Endodermal cell (in vitro differentiated cells): ENCODE measurements at places on chromosomes 5 and 9. TPM values are rescaled to one million over a fixed set of nuclear protein-coding genes. Genes with fewer than 3 reads are reported as not detected.

GRCh38 chr9:101093620-101094019, 65.1 kb downstream of the PLPPR1 start:
- no peak for DNase-seq

The SYK gene
- 2.5 and 2.7 TPM in 2 replicates for total RNA-seq

GRCh38 chr9:133170716-133171115, 7.0 kb upstream of the GBGT1 start:
- DNase-seq: no peak

The REEP2 gene
- 26.6 to 28.1 TPM (median 26.9 TPM) in 3 replicates for total RNA-seq

The SLC22A4 gene
- 0.23 and 0.68 TPM in 2 replicates for total RNA-seq

The CDC20B gene
- total RNA-seq: 0.13 and 0.27 TPM in 2 replicates

- no peak for DNase-seq
Observed at GRCh38 chr9:29449306-29449705, 1876.0 kb upstream of the C9orf72 start.

DNA sequence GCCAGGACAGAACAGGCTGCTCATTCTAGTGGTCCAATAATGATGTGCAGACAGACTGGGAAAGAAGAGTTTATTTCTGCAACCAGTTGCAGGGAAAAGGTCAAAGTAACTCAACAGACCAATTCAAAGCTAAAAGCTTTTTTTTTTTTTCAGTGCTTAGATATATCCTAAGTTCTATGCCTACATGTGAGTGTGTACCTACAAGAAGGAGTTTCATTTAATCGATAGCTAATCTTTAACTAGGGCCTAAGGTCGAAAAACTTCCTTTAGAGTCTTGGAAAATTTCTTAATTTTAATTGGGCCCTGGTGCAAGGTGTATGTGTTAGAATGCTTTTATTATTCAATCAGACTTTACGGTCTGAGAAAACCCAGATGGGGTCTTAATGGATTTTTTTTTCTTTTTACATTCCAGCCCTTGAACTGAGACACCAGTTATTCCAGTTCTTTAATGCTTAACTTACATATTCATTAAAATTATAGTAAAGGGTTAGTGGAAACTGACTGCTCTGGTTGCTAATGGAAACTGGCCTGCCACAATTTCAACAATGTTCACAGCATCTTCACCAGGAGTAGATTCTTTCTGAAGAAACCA, 365.3 kb downstream of the MTRR start:
- no peak for DNase-seq

The MLANA gene
- not detected in 2 replicates for total RNA-seq

DNA sequence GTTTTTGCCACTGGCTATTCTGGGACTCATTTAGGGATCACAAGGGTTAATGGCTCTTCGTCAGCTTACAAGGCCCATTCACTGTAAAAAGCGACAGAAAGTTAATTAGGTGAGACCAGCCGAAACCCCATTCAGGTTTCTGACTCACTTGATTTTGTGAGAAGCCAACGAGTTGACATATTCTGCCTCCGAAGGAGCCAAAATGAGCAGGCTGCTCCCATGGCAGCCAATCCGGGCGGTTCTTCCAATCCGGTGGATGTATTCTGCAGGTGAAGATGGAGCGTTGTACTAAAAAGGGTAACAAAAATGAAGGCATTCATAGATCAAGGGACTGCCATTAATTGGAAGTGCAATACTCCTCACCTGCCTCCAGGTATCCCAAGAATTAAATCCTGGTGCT, 39.7 kb downstream of the DDX31 start:
- no peak for DNase-seq

DNA sequence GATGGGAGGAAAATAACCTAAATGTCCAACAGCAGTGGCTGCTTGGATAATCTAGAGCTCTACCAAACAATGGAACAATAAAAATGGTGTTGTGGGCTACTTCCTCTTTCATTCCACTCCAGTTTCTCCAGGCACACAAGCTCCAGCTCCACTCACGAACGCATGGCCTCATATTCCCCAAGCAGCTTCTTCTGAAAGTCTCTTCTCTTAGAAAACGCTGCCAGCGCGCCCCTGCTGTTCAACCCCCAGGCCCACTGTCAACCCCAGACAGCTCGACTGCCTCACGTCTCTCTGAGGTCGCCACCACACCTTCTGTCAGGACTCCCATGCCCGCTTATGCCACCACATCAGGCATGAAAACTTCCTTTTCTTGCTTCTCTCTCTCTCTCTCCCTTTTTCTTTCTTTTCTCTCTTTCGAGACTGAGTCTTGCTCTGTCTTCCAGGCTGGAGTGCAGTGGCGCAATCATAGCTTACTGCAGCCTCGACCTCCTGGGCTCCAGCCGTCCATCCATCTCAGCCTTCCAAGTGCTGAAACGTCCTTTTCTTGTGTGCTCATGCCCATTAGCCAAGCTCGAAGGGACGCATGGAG, 16.2 kb downstream of the OR2V2 start:
- peak; percentile 74 for DNase-seq

DNA sequence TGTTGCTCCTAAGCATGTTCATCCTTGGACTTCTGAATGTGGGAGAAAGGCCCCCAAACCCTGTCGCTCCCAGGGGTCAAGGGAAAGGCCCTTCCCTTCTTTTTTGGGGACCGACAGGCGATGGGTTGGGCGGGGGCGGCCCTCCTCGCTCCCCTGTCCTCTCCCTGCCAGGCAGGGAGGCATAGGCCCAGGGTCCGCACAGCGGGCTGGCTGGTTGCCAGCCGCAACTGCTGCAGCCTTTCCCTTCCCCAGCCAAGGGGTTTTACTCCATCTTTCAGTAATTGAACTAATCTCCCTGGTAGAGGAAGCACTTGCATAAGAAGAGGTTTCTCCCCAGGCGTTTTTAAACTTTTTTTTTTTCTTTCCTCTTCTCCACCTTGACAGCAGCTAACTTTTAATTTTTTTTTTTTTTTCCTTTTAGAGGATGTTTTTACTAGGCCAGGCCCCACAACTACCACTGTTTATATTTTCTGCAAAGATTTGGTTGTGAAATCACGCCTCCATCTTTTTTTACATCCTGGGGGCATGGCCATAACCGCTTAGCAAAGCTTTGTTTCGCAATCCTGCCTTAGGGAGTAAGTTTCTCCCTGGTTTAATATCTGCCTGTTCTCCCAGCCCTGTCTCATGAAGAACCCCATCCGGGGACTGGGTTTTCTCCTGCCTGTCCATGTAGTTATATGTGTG, 216.9 kb upstream of the ZNF608 start:
- DNase-seq: peak; percentile 73

GRCh38 chr9:19186232-19186631, 44.3 kb upstream of the DENND4C start:
- no peak for DNase-seq

- DNase-seq: no peak
Observed at GRCh38 chr9:110810262-110810976, 141.8 kb downstream of the MUSK start.

- DNase-seq: no peak
Observed at GRCh38 chr5:32258424-32258823, 54.3 kb downstream of the MTMR12 start.

DNA sequence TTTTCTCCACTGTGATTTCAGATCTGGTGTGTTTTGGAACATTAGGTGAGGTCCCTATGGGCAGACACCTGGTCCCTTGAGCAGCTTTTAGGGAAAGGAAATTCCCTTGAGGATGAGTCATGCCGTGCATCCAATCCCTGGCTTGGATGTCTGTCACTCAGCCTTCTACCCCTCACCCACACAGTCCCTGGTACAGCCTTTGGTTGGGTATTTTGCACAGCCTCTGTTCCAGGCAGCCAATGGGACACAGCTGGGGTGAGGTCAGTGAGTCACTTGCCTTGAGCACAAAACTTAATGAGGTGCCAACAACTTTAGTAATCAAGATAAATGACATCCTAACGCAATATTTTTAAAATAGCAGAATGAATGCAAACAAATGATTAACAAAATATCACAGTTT, 22.7 kb upstream of the SVEP1 start:
- DNase-seq: peak; percentile 66

GRCh38 chr9:7570107-7570720, 229.4 kb downstream of the DMAC1 start:
- peak; percentile 90 for DNase-seq

The CD14 gene
- 0.18 TPM in 1 of 3 replicates, not detected in the others for total RNA-seq

GRCh38 chr5:146622391-146622790, 106.4 kb upstream of the GPR151 start:
- DNase-seq: no peak

GRCh38 chr5:145903867-145904266, 31.1 kb upstream of the GRXCR2 start:
- DNase-seq: no peak

DNA sequence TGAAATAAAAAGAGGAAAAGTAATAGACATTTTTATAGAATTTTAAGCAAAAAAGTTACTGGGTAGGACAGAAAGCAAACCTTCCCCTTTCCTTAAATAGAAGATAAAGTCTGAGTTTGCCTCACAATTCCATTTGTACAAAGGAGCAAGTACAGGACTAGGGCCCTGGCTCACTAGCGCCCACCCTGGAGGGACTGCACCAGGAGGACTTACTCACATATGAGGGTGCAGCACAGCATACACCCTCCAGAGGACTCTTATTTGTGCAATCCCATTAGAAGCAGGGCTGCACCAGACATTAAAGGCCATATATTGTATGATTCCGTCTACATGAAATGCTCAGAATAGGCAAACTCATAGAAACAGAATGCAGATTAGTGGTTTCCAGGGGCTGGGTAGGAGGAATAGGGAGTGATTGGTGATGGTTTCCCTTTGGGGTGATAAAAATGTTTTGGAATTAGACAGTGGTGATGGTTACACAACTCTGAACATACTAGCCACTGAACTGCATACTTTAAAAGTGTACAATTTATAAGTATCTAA, 4.5 kb downstream of the REEP5 start:
- peak; percentile 73 for DNase-seq

The LCN1 gene
- not detected in 2 replicates for total RNA-seq

GRCh38 chr5:78505860-78506259, 142.7 kb downstream of the LHFPL2 start:
- DNase-seq: no peak

The SPATA6L gene
- 0.88 to 1.3 TPM (median 1.2 TPM) in 3 replicates for total RNA-seq

DNA sequence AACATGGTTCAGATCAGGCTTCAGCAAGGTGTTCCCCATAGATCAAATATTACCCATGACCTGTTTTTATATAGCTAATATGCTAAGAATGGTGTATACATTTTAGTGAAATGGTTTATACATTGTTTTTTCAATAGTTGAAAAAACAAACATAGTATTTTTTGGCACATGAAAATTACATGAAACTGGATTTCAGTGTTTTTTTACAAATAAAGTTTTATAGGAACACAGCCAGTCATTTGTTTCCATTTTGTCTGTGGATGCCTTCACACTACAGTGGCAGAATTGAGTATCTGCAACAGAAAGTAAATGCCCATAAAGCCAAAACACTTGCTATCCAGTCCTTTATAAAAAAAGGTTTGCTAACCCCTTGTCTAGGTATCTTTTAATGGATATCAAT, 134.5 kb upstream of the TNFAIP8 start:
- DNase-seq: no peak

The NME5 gene
- 1.2 to 9.2 TPM (median 6.9 TPM) in 3 replicates for total RNA-seq

The FGF18 gene
- total RNA-seq: 0.57 and 0.61 TPM in 2 replicates

The PCDHB11 gene
- 1.7 to 2.6 TPM (median 2.3 TPM) in 3 replicates for total RNA-seq

DNA sequence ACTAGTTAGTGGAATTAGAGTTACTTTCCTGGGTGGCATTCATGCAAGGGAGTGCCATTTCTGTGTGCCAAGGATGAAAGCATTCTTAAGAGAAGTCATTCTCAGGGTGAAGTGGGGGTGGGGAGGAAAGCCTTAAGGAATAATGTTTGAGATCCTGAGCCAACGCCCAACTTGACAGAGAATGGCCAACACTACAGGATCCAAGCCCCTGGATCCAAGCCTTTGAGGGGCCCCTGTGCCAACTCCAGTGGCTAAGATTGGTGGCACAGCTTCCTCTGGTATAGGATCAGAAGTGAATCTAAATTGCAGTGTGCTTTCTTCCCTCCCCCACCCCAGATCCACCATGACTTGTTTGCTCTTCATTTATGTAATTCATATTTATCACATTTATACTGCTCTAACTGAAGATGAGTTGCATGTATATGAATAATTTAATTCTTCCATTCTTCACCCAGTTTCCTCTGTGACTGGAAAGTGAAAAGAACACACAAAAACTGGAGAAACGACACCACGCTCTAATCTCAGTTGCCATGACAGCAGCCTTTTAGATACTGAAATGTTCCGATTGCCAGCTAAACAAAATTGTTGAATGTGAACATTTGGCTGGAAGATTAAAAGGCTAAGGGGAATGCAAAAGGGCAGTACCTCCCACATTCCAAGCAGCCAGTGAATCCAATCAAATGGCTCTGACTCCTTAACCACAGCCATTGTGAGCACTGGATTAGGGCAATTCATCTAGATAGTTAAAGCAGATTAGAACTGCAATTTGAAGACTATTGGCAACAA, 4.5 kb downstream of the ZNF608 start:
- DNase-seq: no peak

DNA sequence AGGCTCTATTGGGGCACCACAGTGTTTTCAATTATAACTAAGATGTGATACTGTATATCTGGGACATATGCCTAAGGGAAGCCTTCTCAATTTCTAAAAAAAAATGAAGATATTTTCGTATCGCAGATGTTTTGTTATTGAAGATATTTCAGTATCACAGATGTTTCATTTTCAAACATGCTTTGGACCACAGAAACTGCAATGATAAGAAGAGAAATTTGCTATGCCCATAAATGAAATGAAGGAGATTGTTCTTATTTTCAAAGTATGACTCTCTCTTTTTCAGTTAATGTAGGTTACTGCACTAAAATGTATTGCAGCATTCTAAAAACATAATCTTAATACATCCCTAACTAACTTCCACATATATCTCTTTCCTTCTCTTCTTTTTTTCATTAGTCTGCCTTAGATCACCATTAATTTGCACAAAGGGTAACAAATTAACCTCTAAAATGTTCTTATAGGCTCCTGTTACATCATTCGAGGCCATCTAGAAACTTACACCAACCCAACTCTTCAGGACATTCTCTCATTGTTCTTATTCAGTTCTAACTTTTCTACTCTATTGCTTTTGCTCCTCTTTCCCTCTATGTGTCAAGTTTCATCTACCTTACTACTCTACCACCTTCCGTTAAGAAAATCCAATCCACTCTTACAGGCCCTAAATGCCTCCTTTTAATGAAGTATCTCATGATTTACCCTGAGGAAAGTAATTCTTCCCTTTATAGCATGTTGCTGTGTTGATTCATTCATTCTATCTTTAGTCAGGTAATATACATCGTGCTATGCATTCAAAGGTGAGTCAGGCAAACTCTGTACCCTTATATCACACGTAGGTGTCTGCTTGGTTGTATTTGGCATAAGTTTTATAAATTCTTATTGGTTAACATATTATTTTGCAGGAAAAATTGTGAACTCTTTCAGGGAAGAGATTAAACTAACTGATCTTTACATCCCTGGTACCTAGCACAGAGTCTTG, 70.5 kb downstream of the ST8SIA4 start:
- DNase-seq: no peak

DNA sequence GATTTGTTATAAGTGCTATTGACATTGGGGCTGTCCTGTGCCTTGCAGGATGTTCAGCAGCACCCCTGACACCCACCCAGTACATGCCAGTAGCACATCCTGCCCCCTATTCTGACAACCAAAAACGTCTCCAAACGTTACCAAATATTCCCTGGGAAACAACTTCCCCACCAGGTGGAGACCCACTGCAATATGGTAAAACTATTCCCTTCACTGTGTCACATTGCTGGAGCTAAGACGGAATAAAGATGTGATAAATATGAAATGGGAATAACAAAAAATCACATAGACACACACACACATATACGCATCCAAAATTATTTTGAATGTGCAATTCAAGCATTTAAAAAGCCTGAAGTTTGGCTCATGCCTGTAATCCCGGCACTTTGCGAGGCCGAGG, 874.3 kb upstream of the DMAC1 start:
- no peak for DNase-seq

- DNase-seq: no peak
Observed at GRCh38 chr5:52419357-52419756, 368.4 kb upstream of the ITGA1 start.

The NRG2 gene
- 4.9 to 14.0 TPM (median 12.5 TPM) in 3 replicates for total RNA-seq
